ENCODE measurements at places on chromosomes 3 and 15.

DNA sequence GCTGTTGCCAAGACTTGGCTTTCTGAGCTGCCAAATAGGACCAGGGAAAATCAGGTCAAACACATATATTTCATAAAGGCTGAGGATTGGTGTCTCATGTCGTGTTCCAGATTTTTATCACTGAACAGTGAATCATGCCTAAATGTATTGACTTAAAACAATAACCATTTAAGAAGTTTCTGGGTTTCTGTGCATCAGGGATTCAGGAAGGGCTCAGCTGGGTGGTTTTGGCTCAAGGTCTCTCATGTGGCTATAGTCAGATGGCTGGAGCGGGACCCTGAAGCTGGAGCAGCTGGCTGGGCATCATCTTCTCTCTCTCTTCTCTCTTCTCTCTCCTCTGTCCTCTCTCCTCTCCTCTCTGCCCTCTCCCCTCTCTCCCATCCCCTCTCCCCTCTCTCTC is 10.7 kb upstream of the RFTN1 start:
- no peak for DNase-seq

GRCh38 chr15:46854564-46854963 is 862.7 kb upstream of the SEMA6D start:
- DNase-seq: no peak

GRCh38 chr15:101647251-101647650 is 4.9 kb downstream of the TM2D3 start:
- no peak for DNase-seq

- no peak for DNase-seq
Observed at GRCh38 chr3:126550488-126551051, 8.2 kb downstream of the C3orf22 start.

DNA sequence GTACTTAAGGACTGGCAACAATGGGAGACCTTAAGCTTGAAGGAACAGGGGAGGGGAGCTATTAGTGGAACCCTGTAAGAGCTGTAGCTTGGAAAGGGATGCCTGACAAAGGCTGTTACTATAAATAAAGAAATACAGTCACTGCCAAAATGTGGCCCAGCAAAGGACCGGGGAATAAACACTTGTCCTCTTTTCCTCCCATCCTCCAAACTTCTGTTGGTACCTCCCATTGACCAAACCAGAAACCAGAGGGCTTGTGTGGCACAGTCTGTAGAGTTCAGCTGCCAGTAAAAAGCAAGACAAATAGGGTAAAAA is 25.1 kb upstream of the TCF12 start:
- DNase-seq: no peak

DNA sequence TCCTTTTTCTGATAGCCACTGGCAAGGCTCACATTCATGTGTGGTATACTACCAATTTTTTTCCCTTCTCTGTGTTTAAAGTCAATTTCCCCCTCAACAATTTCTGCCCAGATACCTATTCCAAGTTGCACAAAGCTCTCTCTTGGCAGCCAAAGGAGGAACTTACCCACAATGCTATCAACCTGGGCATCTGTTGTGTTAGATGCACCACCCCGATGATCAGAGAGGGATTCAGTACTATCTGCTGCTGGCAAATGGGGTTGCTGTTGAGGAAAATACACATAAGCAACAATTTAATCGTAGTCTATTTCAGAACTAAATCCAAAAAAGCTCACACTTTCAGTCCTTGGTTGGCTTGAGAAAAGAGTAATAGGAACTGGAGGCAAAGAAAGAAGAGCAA is 46.1 kb downstream of the AAGAB start:
- DNase-seq: no peak

DNA sequence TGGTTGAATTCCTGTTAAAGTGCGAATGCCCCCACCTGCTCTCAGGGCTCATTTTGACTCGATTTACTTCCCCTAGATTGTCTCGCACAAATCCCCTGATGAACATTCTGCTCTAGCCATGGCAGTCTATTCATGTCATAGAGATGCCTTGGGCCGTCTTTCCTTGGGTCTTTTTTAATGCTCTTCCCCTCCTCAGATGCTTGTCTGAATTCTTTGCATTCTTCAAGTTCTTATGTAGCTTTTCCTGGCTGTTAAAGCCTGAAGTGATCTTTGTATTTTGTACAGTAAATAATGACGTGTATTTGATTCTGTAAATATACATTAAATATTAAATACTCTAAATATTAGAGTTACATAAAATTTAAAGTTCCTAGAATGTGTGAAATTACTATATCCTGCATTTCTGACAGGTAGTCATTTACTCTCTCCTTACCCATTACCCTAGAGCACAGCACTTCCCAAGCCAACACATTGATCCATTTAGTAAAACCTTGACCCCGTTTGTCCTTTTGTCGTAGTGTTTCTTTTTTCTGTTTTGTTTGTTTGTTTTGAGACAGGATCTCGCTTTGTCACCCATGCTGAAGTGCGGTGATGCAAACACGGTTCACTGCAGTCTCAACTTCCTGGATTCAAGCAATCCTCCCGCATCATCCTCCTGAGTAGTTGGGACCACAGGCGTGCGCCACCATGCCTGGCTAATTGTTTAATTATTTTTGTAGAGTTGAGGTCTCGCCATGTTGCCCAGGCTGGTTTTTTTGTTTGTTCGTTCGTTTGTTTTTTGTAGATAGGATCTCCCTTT is 47.9 kb downstream of the YEATS2 start:
- DNase-seq: peak; percentile 64

GRCh38 chr3:70832834-70833205 is 520.4 kb upstream of the MDFIC2 start:
- no peak for DNase-seq

- DNase-seq: no peak
Observed at GRCh38 chr3:195173657-195174056, 97.3 kb downstream of the XXYLT1 start.
